ENCODE measurements at places on chromosomes 4 and X. TPM values are rescaled to one million over a fixed set of nuclear protein-coding genes. Genes with fewer than 3 reads are reported as not detected.

CXCL3 gene
- 0.14 TPM for total RNA-seq

GRCh38 chr4:16225863-16226815 is at the start of gene TAPT1:
TSS of gene TAPT1 (minus strand) at chr4:16226471. CDS start at chr4:16226457, 14 bp downstream.
- H3K27me3 ChIP-seq, result no peaks in the 10 kb centered on the region
- peak within 1 kb of the TSS; percentile 95 for H3K4me3 ChIP-seq
- H3K36me3 ChIP-seq, result peaks cover 33% of the 10 kb centered on the region

DNA sequence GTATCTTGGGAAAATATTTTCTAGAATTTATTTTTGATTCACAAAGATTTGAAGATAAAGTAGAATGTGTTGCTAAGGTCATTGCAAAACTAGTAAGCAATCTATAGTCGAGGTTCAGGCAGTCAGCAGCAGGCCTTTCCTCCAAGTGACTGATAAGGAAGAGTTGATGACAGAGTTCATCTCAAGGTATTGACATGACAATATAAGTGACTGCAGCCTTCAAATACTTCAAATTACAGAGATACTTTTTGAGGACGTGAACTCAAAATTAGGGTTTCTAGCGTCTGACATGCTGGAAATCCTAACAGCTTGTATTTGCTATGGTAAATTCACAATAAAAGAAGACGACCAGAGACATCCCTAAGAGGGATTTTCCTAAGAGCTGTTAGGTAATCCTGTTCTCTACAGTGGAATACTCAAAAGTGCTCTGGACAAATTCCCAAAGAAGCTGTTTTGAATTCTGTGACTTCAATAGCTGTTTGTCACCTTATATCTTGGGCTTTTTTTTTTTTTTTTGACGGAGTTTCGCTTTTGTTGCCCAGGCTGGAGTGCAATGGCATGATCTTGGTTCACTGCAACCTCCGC is 7.4 kb downstream of the ARHGAP10 start:
- no peak for DNase-seq
- no peak overlapping the region for H3K4me3 ChIP-seq

DNA sequence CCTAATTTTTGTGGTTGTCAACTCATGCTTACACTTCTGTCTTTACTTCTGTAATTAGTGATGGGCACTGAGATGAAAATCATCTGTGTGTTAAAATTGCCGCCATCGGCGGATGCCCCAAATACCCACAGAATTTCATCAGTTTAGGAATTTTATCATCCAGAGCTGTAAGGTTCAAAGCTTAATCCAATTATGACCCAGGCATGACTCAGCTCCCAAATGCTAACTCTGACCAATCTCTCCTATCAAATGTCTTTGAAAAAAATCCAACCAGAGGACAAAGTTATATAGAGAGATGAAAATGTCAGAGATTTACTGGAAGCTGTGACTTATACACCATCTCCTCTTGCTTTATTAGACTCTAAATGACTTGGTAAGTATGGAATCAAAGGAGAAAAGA is 1048.7 kb upstream of the PRKX start:
- DNase-seq, result no peak
- H3K27ac ChIP-seq, result no peak overlapping the region
- H3K36me3 ChIP-seq, result no peaks in the 10 kb centered on the region
- no peaks in the 10 kb centered on the region for H3K4me1 ChIP-seq

DNA sequence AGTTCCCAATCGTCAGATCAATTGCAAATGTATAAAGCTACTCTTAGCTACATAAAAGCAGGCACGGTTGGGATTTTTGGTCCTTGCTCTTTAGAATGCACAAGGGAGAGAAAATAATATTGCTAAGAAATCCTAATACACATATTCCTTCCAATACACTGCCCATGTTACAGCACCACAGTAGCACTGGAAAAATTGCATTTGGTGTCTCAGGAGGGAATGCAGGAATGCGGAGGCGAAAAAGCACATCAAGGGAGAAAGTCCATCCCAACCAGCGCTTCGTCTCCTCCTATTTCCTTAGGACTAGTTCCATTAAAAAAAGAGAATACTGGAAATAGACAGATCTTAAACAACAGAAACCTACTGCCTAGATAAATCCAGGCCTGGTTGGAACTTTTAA is 23.9 kb downstream of the ADGRA3 start:
- H3K4me1 ChIP-seq, result peaks cover 16% of the 10 kb centered on the region
- peaks cover 12% of the 10 kb centered on the region for H3K36me3 ChIP-seq
- no peak for DNase-seq
- no peak overlapping the region for H3K27ac ChIP-seq

- H3K4me3 ChIP-seq, result no peak overlapping the region
- no peaks in the 10 kb centered on the region for H3K27me3 ChIP-seq
- DNase-seq, result no peak
- no peaks in the 10 kb centered on the region for H3K36me3 ChIP-seq
- H3K27ac ChIP-seq, result no peak overlapping the region
- no peaks in the 10 kb centered on the region for H3K4me1 ChIP-seq
These were observed 566 bp upstream of the LIMCH1 start for GRCh38 chr4:41537292-41537890.

NEUROG2 gene
- total RNA-seq, result not detected

TMEM35A gene
- total RNA-seq, result not detected

AMOT gene
- 1.7 TPM for total RNA-seq

- H3K4me1 ChIP-seq, result peaks cover 5% of the 10 kb centered on the region
- no peak overlapping the region for H3K4me3 ChIP-seq
- no peaks in the 10 kb centered on the region for H3K27me3 ChIP-seq
These were observed 57.1 kb downstream of the USP9X start for GRCh38 chrX:41142130-41142910.

DNA sequence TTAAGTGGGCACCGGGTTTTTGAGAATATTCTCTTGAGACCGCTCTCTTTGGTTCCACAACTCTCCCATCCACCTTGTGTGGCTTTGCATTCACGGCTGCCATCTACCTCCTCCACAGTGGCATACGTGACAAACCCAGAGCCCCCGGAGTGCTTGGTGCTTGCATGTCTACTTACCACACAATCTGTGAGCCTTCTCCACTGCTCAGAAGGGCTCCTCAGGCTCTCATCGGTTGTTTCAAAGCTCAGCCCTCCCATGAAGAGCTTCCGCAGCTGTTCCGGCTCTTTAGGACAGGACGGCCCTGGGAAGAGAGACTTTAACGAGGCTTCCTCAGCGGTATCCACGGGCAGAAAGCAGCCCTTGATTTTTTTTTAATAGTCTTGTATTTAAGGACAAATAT is 167.6 kb upstream of the ANK2 start:
- no peaks in the 10 kb centered on the region for H3K36me3 ChIP-seq
- H3K27ac ChIP-seq, result no peak overlapping the region
- H3K27me3 ChIP-seq, result peaks cover 4% of the 10 kb centered on the region
- H3K4me3 ChIP-seq, result no peak overlapping the region
- no peaks in the 10 kb centered on the region for H3K4me1 ChIP-seq

- H3K27me3 ChIP-seq, result no peaks in the 10 kb centered on the region
- no peaks in the 10 kb centered on the region for H3K36me3 ChIP-seq
- H3K4me3 ChIP-seq, result no peak overlapping the region
- peaks cover 10% of the 10 kb centered on the region for H3K4me1 ChIP-seq
- H3K27ac ChIP-seq, result no peak overlapping the region
- no peak for DNase-seq
These were observed 359.9 kb downstream of the UNC5C start for GRCh38 chr4:95188701-95189370.

- H3K4me1 ChIP-seq, result peaks cover 33% of the 10 kb centered on the region
- DNase-seq, result no peak
- H3K4me3 ChIP-seq, result peak within 1 kb of the TSS; percentile 87
These were observed at the start of gene PPP3CA for GRCh38 chr4:101347267-101347556. TSS of gene PPP3CA (minus strand) at chr4:101347526.

GRCh38 chr4:88616275-88617150 is 24.2 kb downstream of the HERC3 start:
- H3K36me3 ChIP-seq, result peaks cover 16% of the 10 kb centered on the region
- H3K27me3 ChIP-seq, result no peaks in the 10 kb centered on the region
- DNase-seq, result no peak
- peaks cover 28% of the 10 kb centered on the region for H3K4me1 ChIP-seq
- H3K27ac ChIP-seq, result no peak overlapping the region

DNA sequence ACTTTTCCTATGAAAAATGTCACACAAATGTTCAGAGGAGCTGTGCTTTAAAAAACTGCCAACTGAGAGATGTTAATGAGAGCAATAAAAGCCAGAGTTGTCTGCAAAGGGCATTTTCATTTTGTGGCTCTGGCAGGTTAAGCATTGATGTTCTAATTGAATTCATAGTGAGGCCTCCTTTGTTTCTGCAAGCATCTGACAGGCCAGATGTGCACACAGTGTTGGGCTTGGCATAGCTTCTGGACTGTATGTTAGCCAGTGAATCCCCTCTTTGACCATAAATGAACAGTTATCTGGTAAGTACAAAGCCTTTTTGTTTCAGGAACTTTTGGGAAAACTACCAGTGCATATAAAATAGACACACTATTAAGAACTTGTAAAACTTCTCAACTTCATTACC is 81.9 kb downstream of the JADE3 start:
- no peak overlapping the region for H3K27ac ChIP-seq
- no peaks in the 10 kb centered on the region for H3K27me3 ChIP-seq
- no peak for DNase-seq
- H3K4me1 ChIP-seq, result peaks cover 1% of the 10 kb centered on the region

DDIT4L gene
- 3.3 TPM for total RNA-seq

- H3K36me3 ChIP-seq, result no peaks in the 10 kb centered on the region
- no peaks in the 10 kb centered on the region for H3K4me1 ChIP-seq
- no peak for DNase-seq
These were observed 22.0 kb upstream of the RPA4 start for GRCh38 chrX:96861661-96862060.

DNA sequence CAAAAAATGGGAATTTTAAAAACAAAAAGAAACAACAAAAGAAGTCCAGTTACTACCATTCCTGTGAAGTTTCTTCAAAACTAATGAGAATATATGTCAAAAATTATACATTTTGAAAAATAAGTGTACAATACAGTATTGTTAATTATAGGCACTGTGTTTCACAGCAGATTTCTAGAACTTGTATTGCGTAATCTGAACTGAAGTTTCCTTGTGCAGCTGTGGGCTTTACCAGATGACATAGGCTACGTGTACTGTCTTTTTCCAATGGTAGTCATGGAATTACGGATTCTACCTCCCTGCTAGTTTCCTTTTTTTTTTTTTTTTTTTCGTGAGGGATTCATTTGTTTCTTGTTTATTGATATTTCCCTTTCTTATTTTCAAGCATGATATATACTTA is 113.8 kb upstream of the GABRA2 start:
- no peak overlapping the region for H3K4me3 ChIP-seq
- no peaks in the 10 kb centered on the region for H3K36me3 ChIP-seq
- H3K27me3 ChIP-seq, result no peaks in the 10 kb centered on the region
- DNase-seq, result no peak
- H3K27ac ChIP-seq, result no peak overlapping the region
